ENCODE measurements at places on chromosomes 7 and 10.

DNA sequence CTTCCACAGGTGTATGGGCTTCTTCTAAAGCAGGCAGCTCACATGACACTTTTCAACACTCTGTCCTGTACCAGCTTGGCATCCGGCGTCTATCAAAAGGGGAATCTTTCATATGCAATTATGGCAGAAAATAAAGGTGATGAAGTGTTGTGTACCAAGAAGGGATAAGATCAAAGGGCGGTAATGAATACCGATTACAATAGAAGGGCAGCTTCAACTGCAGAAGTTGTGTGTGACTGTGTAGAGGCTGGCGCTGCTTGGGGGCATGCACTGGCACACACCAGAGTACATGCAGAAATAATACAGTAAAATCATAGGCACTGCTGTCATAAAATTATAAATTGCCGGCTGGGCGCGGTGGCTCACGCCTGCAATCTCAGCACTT, 744.7 kb downstream of the LRMDA start:
- no peak for DNase-seq

DNA sequence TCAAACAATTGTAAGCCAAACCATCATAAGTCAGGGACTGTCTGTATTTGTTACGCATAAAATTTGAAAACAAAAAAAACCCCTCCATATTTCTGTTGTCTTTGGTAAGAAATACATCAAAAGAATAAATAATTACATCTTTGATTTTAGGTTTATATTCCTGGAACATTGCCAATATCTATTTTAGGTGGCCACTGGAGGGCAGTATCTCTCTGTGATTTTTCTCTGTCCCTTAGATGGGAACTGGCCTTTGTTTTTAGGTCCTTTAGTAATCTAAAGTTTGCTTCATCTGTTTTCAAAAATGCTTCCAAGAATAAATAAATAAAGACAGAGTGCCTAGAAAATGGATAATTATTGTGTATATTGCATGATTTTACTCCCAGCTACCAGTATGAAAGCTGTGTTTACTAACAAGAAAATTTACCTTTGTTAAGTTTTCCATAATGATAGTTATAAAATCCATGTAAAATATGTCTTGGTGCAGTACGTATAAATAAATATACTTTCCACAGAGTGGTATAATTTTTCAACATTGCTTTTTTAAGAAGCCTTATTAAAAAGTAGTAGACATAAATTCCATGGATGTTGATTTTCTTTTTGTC, 64.2 kb downstream of the PHYHIPL start:
- peak; percentile 33 for DNase-seq

DNA sequence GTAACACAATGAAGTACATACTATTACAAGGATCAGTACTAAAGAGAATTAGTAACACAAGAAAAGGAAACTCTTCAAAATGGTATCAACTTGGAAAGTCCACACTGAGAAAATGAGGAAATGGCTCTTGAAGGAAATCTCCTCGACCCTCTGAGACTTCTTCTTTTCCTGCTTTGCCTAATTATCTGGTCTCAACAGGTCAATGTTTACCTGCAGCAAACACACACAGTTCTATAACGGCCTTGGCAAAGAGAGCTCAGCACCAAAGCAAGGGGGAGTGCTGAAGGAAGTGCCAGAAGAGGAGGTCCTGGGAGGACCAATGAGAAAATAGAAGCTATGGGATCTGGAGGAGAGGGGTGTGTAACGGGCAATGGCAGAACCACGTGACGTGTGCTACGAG, 21.9 kb downstream of the CHCHD3 start:
- DNase-seq = no peak

DNA sequence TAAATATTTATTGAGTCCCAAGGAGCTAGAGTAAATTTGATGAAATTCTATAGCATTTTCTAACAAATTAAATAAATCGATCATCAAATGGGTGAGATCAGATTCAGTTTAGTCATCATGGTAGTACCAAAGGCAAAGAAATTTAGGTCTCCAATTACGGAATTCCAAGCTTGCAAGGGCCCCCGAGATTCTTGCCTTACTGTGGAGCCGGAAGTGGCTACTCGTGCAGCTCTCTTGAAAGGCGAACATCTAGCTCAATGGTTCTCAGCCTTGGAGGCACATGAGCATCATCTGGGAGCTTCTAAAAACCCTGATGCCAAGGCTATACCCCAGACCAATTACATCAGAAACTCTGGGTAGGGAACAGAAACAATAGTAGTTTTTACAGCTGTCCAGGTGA, 117.9 kb upstream of the PRR15 start:
- no peak for DNase-seq

DNA sequence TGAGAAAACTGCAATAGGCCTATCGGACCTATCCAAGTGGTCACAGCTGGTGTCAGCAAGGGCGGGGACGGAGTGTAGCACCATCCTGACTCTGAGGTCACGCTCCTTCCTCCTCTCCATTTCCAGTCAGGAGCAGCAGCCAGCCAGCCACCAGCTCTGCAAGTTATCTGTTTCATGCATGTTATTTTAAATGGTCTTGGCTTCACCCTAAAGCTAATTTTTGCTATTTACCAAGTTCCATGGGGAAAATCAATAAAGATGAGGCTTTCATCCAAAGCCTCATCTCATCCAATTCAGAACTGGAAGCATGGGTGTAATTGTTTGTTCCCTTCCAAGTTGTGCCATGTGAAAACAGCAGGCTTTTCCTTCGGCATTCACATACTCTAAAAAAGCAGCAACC, 49.3 kb downstream of the ICA1 start:
- DNase-seq = no peak

- DNase-seq = no peak
Observed at GRCh38 chr10:126204320-126204719, 184.0 kb downstream of the ADAM12 start.

- no peak for DNase-seq
Observed at GRCh38 chr7:128110641-128111364, 79.6 kb upstream of the LRRC4 start.

DNA sequence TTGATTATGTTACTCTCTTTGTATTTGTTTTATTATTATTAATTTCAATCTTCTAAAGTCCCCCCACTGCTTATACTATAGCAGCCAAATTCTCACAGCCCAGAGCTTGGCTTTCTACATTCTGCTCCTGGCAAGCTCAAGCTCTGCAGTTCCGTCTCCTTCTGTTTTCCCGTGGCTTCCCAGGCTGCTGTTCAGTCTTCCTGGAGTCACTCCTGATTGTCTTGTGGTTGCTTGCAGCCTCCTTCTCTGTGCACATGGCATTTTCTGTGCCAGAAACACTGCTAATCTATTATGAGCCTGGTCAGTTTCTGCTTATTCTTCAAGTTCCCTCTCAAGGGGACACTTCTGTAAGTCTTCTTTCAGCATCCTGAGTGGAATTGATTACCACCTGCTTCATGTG, 533.7 kb upstream of the IGFBP3 start:
- no peak for DNase-seq

DNA sequence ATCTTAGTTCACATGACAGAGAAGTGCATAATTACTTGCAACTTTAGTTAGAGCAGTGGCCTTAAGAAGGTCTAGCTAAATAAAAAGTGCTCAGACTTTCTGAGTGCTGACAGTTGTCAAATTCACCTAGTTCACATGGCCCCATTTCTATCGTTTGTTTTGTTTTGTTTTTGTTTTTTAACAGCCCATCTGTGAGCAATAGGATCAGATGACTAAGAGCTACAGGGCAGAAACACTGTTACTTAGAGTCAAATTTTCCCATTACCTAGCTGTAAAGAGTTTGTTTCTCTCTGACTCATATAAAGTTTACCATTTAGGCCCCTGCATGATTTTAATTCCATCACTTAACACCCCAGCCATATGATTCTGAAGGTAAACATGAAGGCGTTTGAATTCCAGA, 18.8 kb downstream of the CAV1 start:
- peak; percentile 67 for DNase-seq

- peak; percentile 88 for DNase-seq
Observed at GRCh38 chr10:114957673-114958072, 19.7 kb downstream of the TRUB1 start.

DNA sequence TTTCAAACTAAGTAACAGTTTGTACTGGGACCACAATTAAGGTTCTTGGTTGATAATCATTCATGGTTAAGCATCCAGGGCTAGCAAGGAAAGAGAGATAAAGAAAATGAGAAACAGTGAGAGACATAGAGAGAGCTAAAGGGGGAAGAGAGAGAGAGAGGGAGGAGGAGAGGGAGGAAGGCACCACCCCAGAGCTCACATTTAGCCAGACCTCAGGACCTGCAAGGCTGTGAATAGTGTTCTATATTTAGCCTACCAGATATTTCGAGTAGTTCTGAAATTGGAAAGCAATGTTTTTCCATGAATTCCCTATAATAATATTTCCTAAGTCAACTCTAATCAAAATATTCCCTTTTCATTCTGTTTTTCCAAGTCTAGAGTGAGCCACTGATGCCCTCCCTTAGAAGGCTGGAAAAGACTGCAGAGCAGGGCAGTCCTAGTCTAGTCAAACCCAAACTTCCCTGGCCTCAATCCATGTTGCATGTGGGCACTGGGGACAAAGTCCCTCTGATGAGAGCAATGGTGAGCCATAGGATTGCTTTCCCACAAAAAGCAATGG, 119.4 kb upstream of the INHBA start:
- no peak for DNase-seq

DNA sequence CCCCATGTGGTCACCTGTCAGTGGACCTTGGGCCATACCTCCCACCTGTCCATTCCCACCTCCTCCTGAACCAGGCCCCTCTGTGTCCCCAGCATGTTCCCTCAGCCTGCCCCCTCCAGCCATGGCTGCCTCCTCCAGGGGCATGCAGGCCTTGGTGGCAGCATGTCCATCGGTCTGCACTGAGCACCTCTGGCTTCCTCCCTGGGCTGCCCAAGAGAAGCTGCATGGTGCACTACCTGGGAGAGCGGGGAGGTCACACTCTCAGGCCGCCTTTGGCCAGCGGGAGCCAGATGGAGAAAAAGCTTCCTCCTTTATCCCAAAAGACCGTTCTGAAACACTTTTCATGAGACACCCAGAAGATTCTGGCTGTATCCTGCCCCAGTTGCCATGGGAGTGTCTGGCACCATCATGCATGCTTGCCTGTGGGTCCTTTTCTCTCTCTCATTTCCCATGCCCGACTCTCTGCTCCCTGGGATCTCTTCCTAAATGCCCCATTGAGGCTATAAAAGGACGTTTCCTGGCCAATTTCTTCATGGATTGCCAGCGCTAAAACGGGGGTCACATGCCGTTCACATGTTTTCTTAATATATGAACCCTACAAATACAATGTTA, 45.5 kb upstream of the MGMT start:
- DNase-seq = no peak

DNA sequence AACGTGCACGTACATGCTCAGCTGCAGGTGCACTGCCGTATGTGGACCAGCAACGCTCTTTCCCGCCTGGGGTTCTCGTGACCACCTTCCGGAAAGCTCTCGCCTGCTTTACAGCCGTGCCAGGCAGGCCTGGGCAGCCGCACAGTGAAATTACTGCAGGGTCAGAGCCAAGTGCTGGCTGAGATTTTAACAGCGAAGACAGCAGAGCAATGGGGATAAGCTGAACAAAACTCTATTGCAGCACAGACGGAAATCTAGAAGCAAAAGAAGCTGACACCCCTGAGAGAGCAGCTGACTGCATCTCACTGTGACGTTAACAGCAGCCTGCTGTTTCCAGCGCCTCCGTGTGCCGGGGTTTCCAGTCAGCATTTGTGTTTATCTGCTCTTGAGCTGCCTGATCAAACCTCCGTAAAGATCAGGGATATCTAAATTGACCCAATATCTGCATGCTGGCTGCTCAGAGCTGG, 179.0 kb downstream of the DIP2C start:
- no peak for DNase-seq

DNA sequence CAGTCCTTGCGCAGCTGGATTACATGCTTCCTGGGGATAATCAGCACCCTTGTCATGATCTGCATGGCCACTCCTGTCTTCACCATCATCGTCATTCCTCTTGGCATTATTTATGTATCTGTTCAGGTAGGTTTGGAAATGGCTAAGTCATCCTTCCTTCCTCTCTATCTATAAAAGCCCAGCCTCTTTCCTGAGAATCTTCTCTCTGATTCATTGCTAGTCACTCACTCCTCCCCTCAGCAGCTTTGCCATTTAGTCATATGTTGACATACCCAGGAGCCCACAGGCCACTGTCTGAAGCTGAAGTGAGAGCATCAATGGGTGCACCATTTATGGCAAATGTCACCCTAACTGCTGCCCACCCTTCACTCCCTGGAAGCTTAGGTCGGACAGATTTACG, 52.0 kb downstream of the ABCC2 start:
- peak; percentile 86 for DNase-seq

- peak; percentile 8 for DNase-seq
Observed at GRCh38 chr7:91880016-91880412, 488 bp downstream of the MTERF1 start.

DNA sequence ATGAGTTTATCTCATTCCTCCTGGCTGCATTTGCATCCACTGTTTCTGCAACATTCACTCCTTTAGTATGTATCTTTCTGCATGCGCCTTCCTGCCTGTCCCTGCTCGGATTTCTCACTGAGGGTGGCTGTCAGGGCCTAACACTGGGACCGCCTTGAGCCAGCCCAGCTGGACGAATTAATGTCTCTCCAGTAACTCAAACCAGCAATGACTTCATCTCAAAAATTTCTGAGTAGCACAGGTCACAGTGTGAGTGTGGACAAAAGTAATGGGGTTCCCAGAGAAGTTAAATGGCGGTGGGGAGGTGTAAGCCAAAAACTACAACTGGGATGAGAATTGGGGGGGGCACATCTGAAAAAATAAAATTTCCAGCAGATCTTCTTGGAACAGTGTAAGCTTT, 444.0 kb upstream of the MGMT start:
- no peak for DNase-seq

GRCh38 chr10:119313644-119314043, 106.3 kb downstream of the GRK5 start:
- DNase-seq = no peak

- DNase-seq = no peak
Observed at GRCh38 chr7:156577645-156578577, 62.7 kb upstream of the RNF32 start.

Data from amniotic epithelial cell (primary cell).